ENCODE measurements at places on chromosomes 11 and 22.

DNA sequence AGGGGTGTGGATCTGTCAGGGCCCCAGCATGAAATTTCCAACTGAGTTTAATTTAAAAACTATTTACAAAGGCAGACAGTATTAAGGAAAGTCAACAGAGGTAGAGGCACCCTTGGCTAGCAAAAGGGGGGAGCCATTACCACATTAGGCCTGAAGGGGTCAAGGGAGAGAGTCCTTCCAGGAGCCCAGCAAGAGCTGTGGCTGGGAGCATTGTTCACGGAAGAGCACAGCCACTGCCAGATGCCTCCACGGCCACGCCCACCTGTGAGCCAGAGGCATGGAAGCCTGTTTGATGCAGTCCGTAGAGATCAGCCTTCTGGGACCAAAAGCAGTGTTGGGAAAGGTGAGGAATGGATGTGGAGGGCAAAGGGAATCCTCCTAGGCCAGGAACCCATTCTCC is 102.6 kb downstream of the GALNT18 start:
- DNase-seq, result no peak

DNA sequence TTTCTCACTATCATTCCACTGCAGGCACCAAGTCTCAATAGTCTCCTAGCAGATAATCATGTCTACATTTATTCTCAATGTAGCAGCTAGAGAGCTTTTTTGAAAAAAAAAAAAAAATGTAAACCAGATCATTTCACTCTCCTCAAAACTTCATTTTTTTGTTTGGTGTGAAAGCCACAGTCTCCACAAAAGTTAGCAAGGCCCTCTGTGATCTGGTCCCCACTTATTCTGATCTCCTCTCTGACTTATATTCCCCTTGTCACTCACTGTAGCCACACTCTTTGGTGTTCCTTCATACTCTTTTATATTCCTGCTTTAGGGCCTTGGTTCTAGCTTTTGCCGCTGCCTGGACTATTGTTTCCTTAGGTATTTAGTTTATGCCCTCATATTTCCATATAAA is 101.6 kb upstream of the RRM1 start:
- no peak for DNase-seq

- DNase-seq, result peak; percentile 24
These were observed 19.6 kb downstream of the MACROD1 start for GRCh38 chr11:64146036-64146955.

DNA sequence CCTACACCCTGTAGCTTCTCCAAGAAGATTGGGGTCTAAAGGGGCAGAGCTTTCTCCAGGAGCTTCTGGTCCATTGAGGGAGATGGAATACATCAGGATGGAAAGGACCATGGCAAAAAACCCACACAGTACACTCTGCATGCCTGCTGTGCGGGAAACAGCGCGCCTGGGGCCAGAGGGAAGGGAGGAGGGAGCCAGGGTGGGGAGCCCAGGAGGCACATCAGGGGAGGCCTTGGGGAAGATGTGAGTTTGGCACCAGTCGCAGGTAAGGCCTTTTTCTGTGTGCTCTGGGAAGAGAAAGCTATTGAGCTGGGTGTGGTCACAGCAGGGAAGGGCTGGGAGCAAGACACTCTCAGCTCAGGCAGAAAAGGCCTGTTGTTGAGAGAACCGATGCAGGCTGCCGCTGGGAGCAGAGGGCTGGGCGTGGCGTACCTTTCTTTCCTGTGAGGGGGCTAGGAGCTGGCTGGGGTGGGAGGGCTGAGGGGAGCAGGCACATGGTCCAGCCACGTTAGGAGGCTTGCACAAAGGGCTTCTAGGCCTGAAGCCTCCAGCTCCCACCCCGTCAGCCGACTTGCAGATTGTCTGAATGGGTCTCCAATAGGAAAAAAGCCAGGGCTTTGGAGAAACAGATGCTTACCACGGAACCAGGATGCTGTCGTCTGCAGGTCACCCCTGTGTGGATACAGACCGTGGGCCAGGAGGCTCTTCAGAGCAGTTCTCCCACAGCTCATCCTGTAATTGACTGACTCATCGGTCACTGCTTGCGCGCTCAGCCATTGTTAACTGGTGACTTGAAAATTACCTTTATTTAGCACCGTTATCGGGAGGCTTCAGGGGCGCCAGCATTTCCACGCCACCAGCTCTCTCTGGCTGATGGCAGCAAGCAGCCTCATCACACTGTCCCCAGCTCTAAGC is 237.3 kb downstream of the ST3GAL4 start:
- no peak for DNase-seq

- no peak for DNase-seq
These were observed 13.4 kb upstream of the NECTIN1 start for GRCh38 chr11:119742263-119742861.

DNA sequence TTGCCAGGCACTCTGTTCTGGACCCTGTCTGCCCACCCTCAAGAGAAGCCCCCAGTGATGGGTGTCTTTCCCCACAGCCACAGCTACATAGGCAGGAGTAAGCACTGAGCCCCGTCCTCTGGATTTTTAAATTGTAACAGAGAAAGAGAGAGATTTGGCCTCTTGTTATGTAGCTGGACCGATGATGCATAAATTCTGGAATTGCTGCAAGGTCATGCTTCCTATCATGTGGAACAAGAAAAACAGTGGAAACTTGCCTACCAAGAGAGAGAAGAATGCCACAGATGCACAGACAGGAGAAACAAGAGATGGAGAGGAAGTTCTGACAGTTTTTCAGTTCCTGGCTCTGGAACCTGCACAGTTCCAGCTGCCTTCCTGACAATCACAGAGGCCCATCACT is 150.2 kb downstream of the ETS1 start:
- no peak for DNase-seq

DNA sequence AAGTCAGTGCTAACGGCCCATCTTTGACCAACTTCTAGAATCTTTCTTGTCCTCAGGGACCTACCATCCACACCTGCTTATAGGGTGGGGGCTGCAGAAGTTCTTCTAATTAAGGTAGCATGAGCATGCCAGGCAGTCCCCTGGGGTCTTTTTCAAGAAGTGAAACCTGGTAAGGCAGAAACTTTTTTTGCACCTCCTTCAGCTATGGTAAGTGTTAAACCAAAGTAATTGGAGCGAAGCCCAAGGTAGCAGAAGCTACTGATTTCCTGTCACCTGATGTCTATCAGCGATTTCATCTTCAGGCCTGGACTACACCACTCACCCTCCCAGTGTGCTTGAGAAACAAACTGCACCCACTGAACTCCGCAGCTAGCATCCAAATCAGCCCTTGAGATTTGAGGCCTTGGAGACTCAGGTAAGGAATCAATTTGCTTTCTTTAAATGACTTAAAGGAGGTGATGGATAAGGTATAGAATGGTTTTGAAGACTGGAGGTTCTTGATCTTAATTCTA is at the start of gene MS4A1:
Gene MS4A1, plus strand, starts transcription at position 317 of the 512 bp plus-strand sequence. CDS start 6,528 bp downstream, outside the sequence.
- no peak for DNase-seq

- DNase-seq, result peak; percentile 64
These were observed 1.4 kb downstream of the MFNG start for GRCh38 chr22:37484480-37485394.

GRCh38 chr11:58774164-58774593 is 42.4 kb upstream of the GLYAT start:
- DNase-seq, result no peak

DNA sequence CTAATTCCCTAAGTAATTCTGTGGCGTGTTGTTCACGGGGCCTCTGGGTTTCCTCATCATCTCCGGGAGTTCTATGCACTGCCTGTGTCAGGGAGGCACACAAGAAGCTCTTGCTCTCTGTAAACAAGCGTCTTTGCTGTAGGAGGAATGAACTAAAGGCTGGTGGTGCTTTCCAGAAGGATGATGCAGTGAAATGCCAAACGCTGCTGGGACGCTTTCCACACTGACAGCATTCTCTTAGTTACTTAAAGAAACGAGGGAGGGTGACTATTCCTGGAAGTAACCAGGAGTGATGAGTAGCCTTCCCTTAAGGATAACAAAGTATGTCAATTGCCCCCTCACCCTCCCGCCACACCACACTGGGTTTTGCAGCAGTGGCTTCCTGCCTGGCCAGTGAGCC is 38.5 kb upstream of the NUP50 start:
- DNase-seq, result no peak

- DNase-seq, result no peak
These were observed 644.1 kb downstream of the OPCML start for GRCh38 chr11:132888226-132888625.

- no peak for DNase-seq
These were observed 40.0 kb upstream of the CLTCL1 start for GRCh38 chr22:19331474-19331873.

- DNase-seq, result no peak
These were observed 53.9 kb downstream of the FLI1 start for GRCh38 chr11:128747728-128748148.

DNA sequence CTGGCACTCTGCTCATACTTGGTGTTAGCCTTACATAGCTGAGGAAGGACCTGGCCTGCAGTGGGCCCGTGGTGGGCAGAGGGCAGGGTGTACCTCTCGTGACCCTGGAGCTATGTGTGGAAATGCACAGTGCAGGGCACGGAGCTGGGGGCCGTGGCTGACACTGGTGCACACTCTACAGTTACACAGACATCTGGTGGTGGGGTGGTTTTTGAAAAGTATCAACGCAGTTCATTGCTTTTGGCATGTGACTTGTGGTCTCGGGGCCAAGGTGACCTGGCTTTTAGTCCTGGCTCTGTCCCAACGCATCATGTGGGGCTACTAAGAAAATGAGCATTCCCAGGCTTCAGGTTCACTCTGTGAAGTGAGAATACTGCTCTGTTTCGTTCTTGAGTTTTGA is 553.6 kb downstream of the NTM start:
- DNase-seq, result no peak

GRCh38 chr11:132632641-132633124 is 899.6 kb downstream of the OPCML start:
- DNase-seq, result no peak

DNA sequence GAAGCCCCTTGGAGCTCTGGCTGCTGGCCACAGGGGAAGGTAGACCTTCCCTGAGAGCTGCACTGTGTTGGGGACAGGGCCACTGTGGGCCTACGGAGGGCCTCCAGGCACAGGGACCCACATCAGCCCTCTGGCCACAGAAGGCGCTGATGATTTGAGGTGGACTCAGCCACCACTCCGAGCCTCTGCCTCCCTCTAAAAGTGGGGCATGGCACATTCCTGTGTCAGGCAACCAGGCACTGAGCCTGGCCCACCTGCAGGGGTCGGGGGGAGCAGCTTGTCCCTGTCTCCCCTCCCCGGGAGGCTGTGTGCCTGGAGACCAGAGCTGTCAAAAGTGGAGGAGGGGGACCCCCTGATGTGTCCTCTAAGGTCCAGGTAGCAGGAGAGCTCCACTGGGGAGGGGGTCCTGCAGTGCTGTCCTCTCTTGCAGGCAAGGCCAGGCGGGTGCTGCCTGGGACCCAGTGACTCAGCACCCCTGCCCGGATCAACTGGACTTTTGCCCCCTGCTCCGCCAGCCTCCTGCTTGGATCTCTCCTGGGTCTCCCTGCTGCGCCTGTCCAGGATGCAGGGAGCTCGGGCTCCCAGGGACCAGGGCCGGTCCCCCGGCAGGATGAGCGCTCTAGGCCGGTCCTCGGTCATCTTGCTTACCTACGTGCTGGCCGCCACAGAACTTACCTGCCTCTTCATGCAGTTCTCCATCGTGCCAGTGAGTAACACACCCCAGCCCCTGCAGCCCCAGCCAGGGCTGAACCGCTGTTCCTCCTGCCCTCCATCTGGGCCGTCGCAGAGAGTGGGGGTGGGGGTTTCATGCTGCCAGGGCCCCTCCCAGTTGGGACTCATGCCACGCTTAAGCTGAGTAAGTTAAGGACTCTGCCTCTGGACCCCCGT is 17.5 kb upstream of the CDKN1C start:
- DNase-seq, result no peak

DNA sequence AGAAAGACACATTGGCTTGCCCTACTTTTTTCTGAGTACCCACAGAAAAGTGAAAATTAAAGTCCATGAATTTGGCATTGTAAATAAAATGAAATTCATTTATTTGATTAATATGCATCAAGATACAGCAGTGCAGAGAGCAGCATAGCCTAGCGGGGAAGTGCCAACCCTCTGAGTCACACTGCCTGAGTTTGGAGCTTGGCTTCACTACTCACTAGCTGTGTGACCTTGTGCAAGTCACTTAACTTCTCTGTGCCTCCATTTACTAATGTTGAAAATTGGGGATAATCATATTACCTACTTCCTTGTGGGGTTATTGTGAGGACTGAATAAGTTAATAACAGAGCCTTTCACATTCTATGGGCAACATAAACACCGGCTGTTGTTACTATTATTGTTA is 111.5 kb upstream of the CSNK2A3 start:
- DNase-seq, result no peak
